ENCODE measurements at places on chromosomes 16 and 17.

- no peak for DNase-seq
Measured at GRCh38 chr17:19650826-19651225, 2.3 kb downstream of the ALDH3A2 start.

DNA sequence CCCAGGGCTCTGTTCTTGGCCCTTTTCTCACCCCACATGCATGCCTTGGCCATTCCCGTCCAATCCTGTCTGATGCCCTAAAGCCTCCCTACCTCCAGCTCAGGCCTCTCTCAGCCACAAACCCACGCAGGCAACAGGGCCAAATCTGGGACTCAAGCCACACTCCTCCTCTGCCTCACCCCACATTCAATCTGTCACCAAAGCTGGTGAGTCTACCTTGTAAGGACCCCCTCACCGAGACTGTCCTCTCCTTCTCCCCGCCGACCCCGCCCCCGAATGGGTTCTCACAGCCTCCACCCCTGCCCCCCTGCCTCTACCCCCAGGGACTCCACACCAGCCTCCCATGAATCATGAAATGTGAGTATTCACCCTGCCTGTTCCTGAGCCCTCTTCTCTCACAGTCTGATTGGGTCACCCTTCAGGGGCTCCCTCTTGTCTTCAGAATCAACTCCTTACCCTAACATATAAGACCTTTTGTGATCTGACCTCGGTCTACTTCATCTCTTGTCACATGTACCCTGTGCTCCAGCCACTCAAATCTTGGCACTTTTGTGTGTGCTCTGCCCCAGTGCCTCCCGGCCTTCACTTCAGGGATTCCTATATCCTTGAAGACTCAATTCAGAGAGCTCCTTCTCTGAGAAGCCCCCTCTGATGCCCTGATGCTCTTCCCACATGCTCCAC lies 10.7 kb downstream of the EPOP start:
- no peak for DNase-seq

- no peak for DNase-seq
Measured at GRCh38 chr17:77419547-77420094, 278.9 kb downstream of the SEC14L1 start.

DNA sequence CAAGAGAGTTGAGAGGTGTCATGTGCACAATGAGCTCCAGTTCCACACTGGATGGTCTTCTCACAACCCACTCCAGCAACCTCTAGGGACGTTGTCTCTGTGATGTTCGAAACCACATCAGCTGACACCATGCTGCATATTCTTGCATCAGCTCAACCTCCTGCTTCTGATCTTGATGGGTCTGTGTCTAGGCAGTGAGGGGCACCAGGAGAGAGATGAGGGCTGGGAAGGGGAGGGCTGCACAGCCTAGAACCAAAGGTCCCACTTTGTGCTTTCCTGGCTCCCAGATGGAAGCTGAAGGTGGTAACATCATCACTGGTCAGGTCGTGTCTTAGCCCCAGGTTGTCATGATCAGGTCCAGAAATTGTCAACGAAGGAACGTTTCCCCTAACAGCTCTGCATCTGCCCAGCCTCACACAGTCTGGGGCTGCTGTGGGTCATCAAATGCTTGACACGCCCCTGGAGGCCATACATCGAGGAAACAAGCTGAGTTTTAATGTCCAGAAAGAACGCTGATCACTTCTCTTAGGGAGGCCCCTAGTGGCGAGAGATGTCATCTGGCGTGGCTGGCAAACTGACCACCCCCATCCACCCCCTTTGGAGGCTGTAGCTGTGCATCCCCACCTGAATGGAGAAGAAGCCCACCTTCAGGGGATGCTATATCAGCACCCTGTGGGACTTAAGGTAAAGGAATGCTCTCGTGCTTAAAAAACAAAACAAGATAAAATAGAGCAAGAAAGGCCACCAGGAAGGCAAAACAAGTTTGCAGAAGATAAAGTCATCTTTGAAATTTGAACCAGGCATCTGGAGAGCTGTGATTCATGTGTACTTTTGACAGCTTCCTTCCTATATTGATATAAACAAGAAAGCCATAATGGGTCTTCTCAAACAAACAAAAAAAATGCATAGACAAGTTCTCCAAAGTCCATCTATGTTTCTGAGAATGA lies 58.3 kb downstream of the WIPI1 start:
- DNase-seq, result no peak

- DNase-seq, result no peak
Measured at GRCh38 chr16:12406158-12406557, 397.5 kb downstream of the CPPED1 start.
